ENCODE measurements at places on chromosomes 7 and 10.

- no peak for DNase-seq
Observed at GRCh38 chr7:12987238-12987637, 299.8 kb downstream of the ARL4A start.

DNA sequence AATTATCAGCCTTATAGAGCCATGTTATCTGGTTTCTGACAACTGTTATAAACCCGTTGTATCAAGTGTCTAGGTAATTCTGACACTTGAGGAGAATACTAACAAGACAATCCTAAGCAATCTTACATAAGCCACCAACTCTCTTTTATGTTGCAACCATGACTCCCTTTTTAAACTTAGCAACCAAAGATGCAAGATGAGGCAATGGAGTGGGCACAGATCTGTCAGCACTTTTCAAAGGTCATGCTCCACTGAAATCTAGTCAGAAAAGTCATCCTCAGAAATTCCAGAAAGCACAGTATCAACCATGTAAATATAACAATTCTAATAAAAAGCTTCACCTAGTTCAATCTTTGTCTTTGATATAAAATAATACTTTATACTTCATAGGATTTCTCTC is 77.0 kb upstream of the SEMA3A start:
- DNase-seq = no peak

GRCh38 chr10:47359101-47359500 is 10.9 kb downstream of the RBP3 start:
- DNase-seq = no peak

- peak; percentile 47 for DNase-seq
Observed at GRCh38 chr10:101018600-101019439, 12.1 kb downstream of the PDZD7 start.

DNA sequence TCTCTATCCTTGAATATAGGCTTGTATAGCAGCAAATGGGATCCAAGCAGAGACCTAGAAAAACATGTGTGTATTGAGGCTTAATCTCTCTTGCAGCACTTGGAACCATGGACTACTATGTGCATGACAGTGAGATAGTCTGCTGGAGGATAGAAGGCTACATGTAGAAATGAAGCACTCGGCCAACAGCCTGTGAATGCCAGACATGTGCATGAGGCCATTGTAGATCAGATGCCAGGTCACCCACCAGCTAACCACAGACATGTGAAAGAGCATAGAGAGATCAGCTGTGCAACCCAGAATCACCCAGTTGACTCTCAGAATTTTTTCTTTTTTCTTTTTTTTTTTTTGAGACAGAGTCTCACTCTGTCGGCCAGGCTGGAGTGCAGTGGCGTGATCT is 90.9 kb downstream of the NT5C2 start:
- no peak for DNase-seq

DNA sequence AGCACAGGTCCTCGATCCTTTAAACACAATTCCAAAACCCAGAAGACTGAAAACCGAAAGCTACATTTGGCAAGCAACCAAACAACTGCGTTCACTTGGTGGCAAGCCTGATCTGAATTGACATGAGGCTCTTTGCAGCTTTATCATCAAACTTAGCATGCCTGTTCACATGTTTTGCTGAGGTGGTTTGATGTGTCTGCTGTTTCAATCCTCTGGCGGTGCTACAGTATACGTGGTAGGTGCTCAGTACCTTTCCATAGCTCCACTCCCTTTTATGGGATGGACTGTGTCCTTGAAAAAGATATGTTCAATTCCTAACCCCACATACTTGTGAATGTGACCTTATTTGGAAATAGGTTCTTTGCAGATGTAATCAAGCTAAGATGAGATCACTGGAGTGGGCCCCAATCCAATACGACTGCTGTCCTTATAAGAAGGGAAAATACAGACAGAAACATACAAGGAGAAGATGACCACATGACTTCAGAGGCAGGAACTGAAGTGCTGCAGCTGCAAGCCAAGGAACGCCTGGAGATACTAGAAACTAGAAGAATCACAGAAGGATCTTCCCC is 33.4 kb downstream of the CCDC6 start:
- DNase-seq = no peak

DNA sequence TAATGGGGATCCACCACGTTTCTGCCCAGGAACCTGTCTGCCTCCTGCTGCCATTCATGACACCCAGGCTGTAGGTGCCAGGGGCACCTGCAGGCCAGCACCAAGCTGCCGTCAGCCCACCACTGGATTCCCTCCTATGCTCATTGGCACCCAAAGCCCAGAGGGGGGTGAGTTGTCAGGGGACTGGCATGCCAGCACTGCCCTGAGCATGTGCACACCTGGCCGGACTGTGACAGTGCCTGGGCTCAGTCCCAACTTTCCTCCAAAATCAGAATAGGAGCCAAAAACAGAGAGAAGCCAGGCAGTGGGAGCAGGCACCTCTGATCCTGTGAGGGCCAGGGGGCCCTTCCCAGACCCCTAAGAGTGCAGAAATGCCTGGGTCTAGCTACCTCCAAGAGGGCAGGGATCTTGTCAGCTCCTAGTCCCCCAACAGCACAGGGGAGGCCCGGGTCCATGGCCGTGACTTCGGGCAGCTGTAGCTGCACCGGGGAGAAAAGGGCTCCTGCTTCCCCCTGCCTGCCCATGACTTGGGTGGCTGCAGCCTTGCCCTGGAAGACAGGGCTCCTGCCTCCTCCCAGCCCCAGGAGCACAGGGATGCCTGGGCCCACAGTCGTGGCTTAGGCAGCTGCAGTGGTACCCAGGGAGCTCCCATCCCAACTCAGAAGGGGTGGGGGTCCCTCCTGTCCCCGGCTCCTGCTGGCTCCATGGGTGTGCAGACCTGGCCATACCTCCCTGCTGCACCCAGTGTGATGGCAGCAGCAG is 249.8 kb upstream of the DKK1 start:
- DNase-seq = no peak
